Germinal center (tissue), 1 donor: ENCODE measurements at places on chromosomes 12 and 14.

- DNase-seq = no peak
These were observed 32.0 kb downstream of the TC2N start for GRCh38 chr14:91835197-91835919.

GRCh38 chr14:35826952-35827416, 846 bp downstream of the BRMS1L start:
- no peak for DNase-seq

- no peak for DNase-seq
These were observed 96.4 kb downstream of the HECTD4 start for GRCh38 chr12:112285600-112286401.

- no peak for DNase-seq
These were observed 357.4 kb downstream of the TMEM117 start for GRCh38 chr12:44193281-44193680.
